ENCODE measurements at places on chromosomes 13 and 19.

GRCh38 chr19:36113894-36114720 is 568 bp downstream of the POLR2I start:
- peaks cover 35% of the 10 kb centered on the region for H3K36me3 ChIP-seq
- peak overlapping the region; percentile 96 for H3K4me3 ChIP-seq
- H3K27ac ChIP-seq: peak overlapping the region; percentile 99
- H3K4me1 ChIP-seq: peaks cover 26% of the 10 kb centered on the region

DNA sequence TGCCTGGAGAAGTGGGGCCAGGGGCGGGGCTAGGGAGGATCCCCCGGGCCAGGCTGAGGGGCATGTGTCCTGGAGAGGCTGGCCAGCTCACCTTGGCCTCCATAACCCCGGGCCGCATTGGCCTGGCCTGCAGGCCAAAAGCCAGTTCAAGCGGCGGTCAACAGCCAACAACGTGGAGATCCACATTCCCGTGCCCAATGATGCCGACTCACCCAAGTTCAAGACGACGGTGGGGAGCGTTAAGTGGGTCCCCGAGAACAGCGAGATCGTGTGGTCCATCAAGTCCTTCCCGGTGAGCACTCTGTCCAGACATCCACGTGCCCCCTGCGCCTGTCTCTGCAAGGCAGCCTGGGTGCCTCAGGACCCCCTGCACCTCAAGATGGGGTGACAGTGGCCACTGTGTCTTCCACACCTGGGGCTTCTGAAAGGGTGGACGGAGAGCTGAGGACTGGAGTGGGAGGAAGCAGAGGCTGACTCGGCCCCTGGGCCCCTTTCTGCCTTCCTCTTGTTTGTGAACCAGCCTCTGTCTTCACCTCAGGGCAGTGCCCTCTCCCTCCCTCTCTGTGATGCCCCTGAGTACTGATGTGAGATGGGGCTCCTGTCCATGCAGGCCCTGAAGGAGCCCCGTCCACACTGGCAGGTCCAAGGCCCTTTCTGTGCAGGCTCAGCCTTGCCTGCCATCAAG is 31.1 kb downstream of the AP1M1 start:
- no peak for DNase-seq
- peaks cover 44% of the 10 kb centered on the region for H3K36me3 ChIP-seq
- H3K4me1 ChIP-seq: no peaks in the 10 kb centered on the region
- no peak overlapping the region for H3K4me3 ChIP-seq
- H3K27ac ChIP-seq: no peak overlapping the region

DNA sequence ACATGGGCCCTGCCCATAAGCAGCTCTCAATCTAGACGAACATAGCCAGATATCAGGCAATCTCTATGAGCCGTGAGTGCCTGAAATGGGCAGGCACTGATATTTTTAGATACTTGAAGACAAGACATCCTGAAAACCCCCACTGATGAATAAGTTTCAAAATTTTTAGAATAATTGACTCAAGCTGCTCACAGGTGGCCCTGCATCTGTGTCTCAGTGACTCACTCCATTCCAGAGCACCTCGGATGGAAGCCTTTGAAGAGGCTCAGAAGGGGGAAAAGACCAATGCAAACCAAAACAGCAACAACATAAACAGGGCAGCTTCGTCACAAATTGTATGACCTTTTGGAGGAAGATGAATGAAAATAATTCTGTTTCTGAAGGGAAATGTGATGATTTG is 42.8 kb upstream of the SLC46A3 start:
- DNase-seq: no peak
- no peaks in the 10 kb centered on the region for H3K4me1 ChIP-seq
- no peak overlapping the region for H3K4me3 ChIP-seq
- peaks cover 3% of the 10 kb centered on the region for H3K36me3 ChIP-seq

DNA sequence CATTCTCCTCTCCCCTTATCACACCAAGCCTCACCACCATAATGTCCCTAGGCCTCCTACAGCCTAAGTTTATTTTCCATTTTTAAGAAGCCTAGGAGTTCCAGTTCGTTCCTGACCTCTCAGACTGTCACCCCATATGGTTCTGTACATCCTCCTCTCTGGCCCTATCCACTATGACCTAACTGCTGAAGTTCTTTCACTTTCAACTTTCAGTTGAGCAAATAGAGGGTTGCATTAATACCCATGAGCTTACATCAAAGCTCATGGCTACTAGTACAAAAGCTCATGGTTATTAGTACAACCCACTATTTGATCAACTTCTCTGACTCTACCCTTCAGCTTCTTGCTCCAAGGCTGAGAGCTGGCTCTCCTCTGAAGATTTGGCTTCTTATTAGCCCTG is 72.9 kb downstream of the FGF14 start:
- H3K27me3 ChIP-seq: no peaks in the 10 kb centered on the region
- no peak overlapping the region for H3K4me3 ChIP-seq
- no peak for DNase-seq
- no peaks in the 10 kb centered on the region for H3K4me1 ChIP-seq

DNA sequence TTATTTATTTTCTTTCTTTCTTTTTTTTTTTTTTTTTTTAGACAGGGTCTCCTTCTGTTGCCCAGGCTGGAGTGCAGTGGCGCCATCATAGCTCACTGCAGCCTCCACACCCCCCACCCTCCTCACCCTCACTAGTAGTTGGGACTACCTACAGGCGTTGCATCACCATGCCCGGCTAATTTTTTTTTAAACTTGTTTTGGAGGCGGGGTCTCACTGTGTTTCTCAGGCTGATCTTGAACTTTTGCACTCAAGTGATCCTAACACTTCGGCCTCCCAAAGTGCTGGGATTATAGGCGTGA is 33.6 kb downstream of the GJA3 start:
- no peaks in the 10 kb centered on the region for H3K4me1 ChIP-seq
- DNase-seq: no peak

DNA sequence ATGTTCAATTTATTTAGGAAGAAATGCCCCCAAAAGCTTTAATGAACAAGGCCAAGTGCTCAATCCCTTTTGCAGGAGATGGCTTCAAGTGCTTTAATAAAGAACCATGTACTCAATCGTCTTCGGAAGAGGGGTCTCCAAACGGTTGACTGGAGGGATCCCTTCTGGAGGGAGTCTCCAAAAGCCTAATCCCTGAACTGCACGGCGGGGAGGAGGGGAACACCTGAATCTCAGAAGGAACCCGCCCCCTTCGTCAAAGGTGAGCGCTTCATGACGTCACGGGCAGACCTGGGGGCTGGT is 505 bp downstream of the PAF1 start:
- H3K27ac ChIP-seq: peak overlapping the region; percentile 98
- H3K4me3 ChIP-seq: peak overlapping the region; percentile 99
- peak; percentile 63 for DNase-seq
- peaks cover 57% of the 10 kb centered on the region for H3K36me3 ChIP-seq
- peaks cover 14% of the 10 kb centered on the region for H3K4me1 ChIP-seq
- H3K27me3 ChIP-seq: no peaks in the 10 kb centered on the region

- no peaks in the 10 kb centered on the region for H3K4me1 ChIP-seq
- H3K27ac ChIP-seq: no peak overlapping the region
- H3K4me3 ChIP-seq: no peak overlapping the region
- no peaks in the 10 kb centered on the region for H3K27me3 ChIP-seq
Observed at GRCh38 chr19:51980116-51980736, 6.4 kb downstream of the ZNF350 start.

GRCh38 chr19:5778402-5778801 is 6.1 kb downstream of the PRR22 start:
- no peaks in the 10 kb centered on the region for H3K4me1 ChIP-seq
- no peak overlapping the region for H3K4me3 ChIP-seq
- H3K27me3 ChIP-seq: no peaks in the 10 kb centered on the region
- H3K36me3 ChIP-seq: no peaks in the 10 kb centered on the region

DNA sequence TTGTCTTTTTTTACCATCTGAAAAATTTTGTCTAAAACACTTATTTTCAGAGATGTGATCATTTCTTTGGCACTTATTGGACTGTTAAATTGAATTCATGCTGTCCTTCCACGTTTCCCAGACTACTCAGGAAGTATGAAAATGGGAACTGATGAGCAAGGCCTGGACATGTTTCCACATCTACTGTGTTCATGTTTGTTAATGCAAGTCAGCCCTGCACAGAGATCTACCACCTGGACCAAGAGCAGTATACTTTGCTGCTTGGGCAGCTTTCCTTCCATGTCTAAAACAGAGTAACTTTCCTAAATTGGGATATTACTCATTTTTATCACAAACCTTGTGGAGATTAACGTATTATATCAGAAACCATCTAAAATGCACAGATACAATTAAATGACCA is 687.4 kb downstream of the DIAPH3 start:
- H3K36me3 ChIP-seq: no peaks in the 10 kb centered on the region
- no peak for DNase-seq
- no peak overlapping the region for H3K27ac ChIP-seq
- no peaks in the 10 kb centered on the region for H3K4me1 ChIP-seq
- H3K27me3 ChIP-seq: peaks cover 3% of the 10 kb centered on the region

GRCh38 chr19:48999481-49000325 is 6.0 kb downstream of the RUVBL2 start:
- DNase-seq: peak; percentile 47
- H3K27me3 ChIP-seq: no peaks in the 10 kb centered on the region
- H3K4me1 ChIP-seq: peaks cover 14% of the 10 kb centered on the region
- peak overlapping the region; percentile 26 for H3K27ac ChIP-seq

DNA sequence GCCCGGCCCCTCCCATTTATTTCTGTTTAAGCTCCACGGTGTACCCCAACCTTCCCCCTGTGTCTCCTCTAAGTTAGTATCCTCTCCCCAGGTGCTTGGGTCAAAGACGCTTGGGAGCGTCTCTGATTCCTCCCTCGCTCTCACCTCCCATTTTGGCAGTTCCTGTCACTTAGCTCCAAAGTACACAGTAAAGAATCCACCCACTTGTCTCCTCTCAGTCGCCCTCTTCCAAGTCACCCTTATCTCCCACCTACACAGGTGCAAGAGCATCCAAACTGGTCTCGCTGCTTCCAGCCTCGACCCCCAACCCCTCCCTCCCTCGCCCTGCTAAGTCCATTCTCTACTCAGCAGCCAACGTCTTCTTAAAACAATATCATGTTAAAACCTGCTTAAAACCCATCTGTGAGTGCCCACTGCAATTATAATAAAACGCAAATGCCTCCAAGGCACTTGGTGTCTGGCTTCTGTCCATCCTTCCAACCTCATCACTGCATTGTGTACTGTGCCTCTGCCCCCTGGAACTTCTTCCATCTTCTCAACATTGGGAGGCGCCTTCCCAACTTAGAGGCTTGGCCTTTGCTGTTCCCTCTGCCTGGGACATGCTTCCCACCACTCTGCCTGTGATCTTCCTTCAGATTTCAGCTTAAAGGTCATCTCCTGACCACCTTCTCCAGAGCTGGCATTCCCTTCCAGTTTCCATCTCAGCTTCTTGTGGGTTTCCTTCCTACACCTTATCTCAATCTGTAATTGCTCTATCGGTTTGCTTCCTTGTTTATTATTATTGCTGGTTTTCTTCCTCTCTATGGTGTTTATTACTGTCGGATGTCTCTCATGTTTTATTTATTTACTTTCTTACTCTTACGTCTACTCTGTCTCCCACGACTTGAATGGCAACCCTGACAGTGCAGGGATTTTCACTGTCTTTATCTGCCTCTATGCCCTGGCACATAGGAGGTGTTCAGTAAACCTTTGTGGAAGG is 9.5 kb upstream of the KLK14 start:
- H3K36me3 ChIP-seq: peaks cover 6% of the 10 kb centered on the region
- no peak overlapping the region for H3K27ac ChIP-seq
- H3K27me3 ChIP-seq: no peaks in the 10 kb centered on the region
- H3K4me1 ChIP-seq: peaks cover 7% of the 10 kb centered on the region
- H3K4me3 ChIP-seq: no peak overlapping the region
- no peak for DNase-seq

DNA sequence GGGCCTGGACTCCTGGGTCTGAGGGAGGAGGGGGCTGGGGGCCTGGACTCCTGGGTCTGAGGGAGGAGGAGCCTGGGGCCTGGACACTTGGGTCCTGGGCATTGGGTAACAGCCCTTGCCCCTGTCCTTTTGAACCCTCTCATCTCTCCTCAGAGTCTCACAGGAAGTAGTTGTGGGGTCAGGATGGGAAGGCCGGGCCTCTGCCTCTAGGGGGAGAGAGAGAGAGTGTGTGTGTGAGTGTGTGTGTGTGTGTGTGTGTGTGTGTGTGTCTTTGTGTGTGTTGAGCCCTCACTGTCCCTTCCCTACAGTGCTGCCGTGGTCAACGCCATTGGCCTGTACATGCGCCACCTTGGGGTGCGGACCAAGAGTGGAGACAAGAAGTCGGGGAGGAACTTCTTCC is 10.9 kb downstream of the ARHGEF1 start:
- H3K4me1 ChIP-seq: peaks cover 23% of the 10 kb centered on the region
- no peak for DNase-seq
- H3K27me3 ChIP-seq: no peaks in the 10 kb centered on the region
- H3K27ac ChIP-seq: peak overlapping the region; percentile 77
- H3K36me3 ChIP-seq: peaks cover 55% of the 10 kb centered on the region

DNA sequence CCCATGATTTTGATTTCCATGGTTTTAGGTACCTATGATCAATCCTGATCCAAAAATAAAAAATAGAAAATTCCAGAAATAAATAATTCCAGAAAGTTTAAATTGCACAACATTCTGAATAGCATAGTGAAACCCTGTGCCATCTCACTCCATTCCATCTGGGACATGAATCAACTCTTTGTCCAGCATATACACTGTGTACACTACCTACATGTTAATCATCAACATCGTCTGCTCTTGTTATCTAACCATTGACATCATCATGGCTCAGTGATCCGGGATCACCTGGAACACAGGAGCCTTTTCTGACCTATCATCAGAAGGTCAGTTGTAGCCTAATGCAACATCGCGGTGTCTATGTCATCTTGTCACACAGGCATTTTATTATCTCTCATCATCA is 75.6 kb downstream of the MYO16 start:
- no peaks in the 10 kb centered on the region for H3K4me1 ChIP-seq
- no peaks in the 10 kb centered on the region for H3K27me3 ChIP-seq
- H3K27ac ChIP-seq: no peak overlapping the region
- no peak for DNase-seq
- H3K4me3 ChIP-seq: no peak overlapping the region

GRCh38 chr19:53818756-53819155 is 5.4 kb downstream of the NLRP12 start:
- no peaks in the 10 kb centered on the region for H3K36me3 ChIP-seq
- no peak for DNase-seq
- no peaks in the 10 kb centered on the region for H3K4me1 ChIP-seq
- H3K4me3 ChIP-seq: no peak overlapping the region
- H3K27me3 ChIP-seq: peaks cover 3% of the 10 kb centered on the region

- peak; percentile 67 for DNase-seq
- H3K4me3 ChIP-seq: peak overlapping the region; percentile 96
- peaks cover 20% of the 10 kb centered on the region for H3K36me3 ChIP-seq
- H3K27me3 ChIP-seq: no peaks in the 10 kb centered on the region
- peaks cover 67% of the 10 kb centered on the region for H3K4me1 ChIP-seq
Observed at GRCh38 chr19:10404888-10405820, 1.8 kb upstream of the CDC37 start.

GRCh38 chr19:39199025-39199424 is 2.3 kb downstream of the NCCRP1 start:
- DNase-seq: no peak
- no peaks in the 10 kb centered on the region for H3K36me3 ChIP-seq
- H3K4me1 ChIP-seq: peaks cover 7% of the 10 kb centered on the region
- no peak overlapping the region for H3K4me3 ChIP-seq

Data from T-helper 2 cell treated with Interferon-gamma antibody and Interleukin-4, amounts not matched to agents 5 μg/mL and 100 μg/mL, for 36 hours (primary cell).